ENCODE measurements at places on chromosomes 12 and 14.

- DNase-seq: no peak
Measured at GRCh38 chr14:59086241-59086882, 102.1 kb upstream of the DAAM1 start.

- DNase-seq: no peak
Measured at GRCh38 chr12:9378430-9378835, 170.2 kb upstream of the PZP start.

GRCh38 chr14:91980157-91980556 lies 32.7 kb upstream of the FBLN5 start:
- DNase-seq: no peak

DNA sequence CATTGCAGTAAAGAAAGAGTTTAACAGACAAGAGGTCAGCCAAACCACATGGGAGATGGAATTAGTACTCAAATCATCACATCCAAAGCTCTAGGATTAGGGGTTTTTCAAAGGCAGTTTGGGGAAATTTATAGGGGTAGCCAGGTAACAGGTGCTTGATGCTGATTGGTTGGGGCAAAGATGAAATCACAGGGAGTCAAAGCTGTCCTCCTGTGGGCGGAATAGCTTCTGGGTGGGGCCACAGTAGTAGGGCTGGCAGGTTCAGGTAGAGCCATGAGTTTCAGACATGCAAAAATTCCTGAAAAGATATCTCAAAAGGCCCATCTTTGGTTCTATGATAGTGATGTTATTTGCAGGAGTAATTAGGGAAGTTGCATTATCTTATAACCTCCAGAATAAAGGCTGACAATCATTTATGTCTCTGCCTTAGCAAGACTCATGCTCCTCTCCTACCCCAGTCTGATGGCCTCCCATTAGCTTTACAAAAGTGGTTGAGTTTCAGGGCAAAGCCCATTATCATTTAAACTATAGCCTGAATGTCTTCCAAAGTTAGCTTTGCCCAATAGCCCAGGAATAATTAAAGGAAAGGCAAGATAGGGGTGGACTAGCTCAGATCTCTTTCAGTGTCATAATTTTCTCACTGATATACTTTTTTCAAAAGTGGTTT lies 42.1 kb upstream of the CNTN1 start:
- no peak for DNase-seq

DNA sequence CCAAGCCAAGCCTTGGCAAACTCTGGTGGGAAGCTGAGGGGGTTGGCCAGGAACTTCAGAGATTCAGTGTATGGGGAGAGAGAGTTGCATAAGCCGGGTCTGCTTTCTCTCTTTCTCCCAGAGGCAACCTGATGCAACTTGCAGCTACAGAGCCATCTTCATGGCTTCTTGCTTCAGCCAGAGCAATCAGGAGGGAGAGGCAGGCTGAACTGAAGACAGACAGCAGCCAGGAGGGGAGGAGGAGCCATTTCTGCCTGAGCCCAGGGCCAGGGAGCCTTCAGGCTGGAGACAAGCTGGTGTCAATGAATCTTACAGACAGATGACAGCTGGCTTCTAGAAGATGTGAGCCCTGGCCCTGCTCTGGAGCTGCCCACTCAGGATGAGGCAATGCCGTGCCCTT lies 18.7 kb downstream of the NPC2 start:
- DNase-seq: no peak

DNA sequence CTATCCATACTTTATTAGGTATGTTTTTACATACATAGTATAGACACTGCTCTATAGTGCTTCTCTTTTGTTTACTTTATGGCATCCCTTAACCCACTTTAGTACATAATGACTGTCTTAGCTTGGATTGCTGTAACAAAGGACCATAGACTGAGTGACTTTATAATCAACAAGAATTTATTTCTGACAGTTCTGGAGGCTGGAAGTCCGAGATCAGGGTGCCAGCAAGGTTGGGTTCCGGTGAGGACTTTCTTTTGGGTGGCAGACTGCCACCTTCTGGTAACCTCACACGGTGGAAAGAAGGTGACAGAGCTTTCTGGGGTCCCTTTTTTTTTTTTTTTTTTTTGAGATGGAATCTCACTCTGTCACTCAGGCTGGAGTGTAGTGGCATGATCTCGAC lies 48.6 kb upstream of the PPM1H start:
- DNase-seq: no peak

- no peak for DNase-seq
Measured at GRCh38 chr14:24960816-24961215, 89.1 kb downstream of the STXBP6 start.

DNA sequence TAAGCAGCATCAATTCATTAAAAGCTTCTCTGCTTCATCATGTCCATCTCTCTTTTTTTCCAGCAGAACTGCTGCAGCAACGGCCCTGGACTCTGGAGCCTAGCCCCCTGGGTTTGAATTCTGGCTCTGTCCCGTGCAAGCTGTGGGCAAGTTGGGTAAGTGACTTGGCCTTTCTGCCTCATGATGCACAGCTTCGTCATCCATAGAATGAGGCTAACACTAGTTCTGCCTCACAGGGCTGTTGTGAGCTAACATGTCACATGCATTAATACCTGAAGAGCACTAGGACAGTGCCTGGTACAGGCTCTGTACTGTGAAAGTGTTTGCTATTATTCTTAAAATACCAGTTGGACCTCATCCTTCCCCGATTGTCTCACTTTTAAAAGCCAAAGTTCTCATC lies 4.2 kb downstream of the KRT82 start:
- no peak for DNase-seq
